IMR-90 (cell line): ENCODE measurements at places on chromosomes 16 and 17. TPM values are rescaled to one million over a fixed set of nuclear protein-coding genes. Genes with fewer than 3 reads are reported as not detected.

Gene CD300A
- total RNA-seq = not detected in 2 replicates

Gene KRT28
- not detected in 2 replicates for total RNA-seq

Gene IRX6
- total RNA-seq = not detected in 2 replicates

Gene ABCA9
- under 0.01 TPM in 1 of 2 replicates, not detected in the other for total RNA-seq

Gene KRT31
- total RNA-seq = not detected in 2 replicates

Gene NSF
- 94.7 and 110 TPM in 2 replicates for total RNA-seq

GRCh38 chr17:69828087-69828486 is 246.9 kb upstream of the KCNJ16 start:
- DNase-seq = peak; percentile 69

- DNase-seq = no peak
Measured at GRCh38 chr17:54191261-54191660, 368.5 kb downstream of the KIF2B start.

DNA sequence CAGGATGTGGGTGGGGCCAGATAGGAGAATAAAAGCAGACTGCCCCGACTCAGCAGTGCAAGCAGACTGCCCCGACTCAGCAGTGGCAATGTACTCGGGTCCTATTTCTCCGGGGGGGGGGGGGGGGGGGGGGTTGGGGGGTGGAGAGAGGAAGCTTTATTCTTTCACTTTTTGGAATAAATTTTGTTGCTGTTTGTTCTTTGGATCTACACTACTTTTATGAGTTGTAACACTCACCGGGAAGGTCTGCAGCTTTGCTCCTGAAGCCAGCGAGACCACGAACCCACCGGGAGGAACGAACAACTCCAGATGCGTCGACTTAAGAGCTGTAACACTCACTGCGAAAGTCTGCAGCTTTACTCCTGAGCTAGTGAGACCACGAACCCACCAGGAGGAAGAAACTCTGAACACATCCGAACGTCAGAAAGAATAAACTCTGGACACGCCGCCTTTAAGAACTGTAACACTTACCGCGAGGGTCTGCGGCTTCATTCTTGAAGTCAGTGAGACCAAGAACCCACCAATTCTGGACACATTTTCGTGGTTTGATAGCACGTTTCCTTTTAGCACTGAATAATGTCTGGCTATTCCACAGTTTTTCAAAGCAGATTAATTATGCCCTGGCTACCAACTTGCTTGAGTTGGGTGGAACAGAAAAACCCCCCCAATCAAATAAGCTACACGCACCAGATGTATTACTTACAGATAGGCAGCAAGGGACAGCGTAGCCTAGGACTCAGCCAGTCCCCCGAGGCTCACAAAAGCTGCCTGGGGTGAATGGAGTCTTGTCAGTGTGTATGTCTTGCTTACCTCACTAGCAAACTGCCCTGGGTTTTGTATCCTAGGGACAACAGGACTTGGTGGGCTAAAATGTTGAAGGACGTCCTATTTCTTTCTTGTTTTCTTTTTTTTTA is 11.9 kb downstream of the FZD2 start:
- DNase-seq = peak; percentile 46

DNA sequence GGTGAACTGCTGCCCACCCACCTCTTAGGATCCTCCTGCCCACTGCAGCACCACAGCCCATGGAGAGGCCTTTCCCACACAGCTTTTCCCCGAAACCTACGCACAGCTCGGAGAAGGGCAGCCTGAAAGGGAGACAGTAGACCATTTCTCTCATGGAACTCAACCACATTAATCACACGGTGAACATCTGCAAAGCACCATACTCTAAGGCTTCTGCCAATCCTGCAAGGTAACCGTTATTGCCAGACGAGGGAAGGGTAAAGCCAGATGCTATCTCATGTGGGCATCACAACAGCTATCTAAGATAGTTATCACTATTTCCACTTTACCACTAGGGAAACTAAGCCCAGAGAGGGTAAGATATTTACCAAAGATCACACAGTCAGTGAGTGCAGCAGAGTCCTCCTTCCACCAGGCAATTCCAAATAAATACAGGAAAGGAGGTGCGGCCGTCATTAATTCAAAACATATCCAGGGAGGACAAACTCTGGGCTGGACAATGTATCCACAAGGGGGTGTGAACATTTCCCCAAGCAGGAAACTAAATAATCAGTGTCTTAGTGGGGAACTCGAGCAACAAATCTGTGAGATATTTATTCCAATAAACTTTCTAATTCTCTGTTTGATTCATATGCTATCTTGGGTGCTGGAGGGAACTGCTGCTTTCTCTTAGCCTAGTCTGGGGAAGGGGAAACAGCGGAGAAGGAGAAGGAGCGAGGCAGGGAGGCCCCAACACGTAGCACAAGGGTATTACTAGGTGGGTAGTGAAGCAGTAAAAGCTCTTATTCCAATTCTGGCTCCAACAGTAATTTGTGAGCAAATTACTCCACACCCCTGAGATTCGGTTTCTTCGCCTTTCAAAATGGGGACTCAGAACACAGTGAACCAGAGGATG is 723 bp downstream of the TMEM186 start:
- no peak for DNase-seq

DNA sequence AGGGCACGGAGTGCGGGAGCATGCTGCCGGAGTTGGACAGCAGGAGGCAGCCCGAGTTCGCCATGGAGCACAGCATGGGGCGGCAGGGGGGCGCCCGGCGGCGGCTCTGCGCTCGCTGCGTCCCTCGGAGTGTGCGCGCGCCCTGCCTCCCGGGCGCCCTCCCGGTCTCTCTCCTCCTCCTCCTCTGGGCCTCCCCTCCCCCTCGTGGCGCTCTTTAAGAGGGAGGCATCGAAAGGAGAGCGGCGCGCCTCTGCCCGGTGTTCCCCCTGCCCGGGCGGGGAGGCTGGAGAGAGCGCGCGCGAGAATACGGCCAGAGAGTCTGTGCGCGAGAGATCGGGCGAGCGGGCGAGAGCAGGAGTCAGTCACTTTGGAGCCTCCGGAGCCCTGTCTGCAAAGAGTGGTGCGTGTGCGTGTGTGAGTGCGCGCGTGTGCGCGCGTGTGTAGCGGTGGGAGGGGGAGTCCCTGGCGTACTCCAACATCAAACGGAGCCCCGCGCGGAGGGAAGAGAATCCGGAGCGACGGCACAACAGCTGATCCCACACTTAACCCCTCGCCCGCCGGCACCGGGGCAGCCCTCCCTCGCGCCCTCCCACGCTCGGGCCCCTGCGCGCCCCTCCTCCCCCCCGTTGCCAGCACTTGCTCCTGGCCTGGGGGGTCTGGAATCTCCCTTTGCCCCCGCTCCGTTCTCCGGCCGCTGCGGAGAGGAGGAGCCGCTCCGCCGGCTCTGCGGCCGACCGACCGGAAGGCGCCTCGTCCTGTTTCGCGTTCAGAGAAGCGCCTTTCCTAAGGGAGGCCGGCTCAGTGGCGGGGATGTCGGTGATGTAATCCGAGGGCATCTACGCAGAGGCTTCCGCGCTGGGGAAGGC is 108.9 kb downstream of the ENGASE start:
- no peak for DNase-seq

- no peak for DNase-seq
Measured at GRCh38 chr17:42188749-42189650, 3.7 kb upstream of the HCRT start.

- no peak for DNase-seq
Measured at GRCh38 chr17:45101883-45102811, 30.2 kb downstream of the PLCD3 start.

GRCh38 chr16:23505671-23506605 is 4.4 kb downstream of the GGA2 start:
- no peak for DNase-seq

DNA sequence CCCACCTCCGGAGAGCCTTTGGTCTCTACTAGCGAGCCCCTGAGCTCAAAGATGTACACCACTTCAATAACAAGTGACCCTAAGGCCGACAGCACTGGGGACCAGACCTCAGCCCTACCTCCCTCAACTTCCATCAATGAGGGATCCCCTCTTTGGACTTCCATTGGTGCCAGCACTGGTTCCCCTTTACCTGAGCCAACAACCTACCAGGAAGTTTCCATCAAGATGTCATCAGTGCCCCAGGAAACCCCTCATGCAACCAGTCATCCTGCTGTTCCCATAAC is 702 bp downstream of the SPN start:
- no peak for DNase-seq

DNA sequence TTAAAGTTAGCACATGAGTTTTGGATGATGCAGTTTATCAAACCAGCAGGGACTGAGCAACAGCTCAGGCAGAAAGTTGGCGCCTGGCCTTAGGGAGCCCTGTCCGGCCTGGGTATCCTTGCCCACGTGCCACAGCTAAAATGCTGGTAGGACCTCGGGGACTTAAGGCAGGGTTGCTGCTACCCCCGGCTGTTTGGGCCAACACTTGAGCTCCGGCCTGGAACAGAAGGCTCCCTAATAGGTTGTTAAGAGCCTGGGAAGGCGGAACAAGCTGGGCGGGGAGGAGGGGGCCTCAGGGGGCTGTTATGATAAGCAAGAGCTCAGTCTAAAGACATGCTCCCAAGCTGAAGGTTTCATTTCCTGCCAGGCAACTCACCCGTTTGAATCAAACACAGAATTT is 39.7 kb downstream of the CUEDC1 start:
- DNase-seq = peak; percentile 28
